Right kidney (tissue), 9 donors: ENCODE measurements at places on chromosomes 2 and 18.
A peak's percentile ranks its signal among the peaks of the same experiment; 100 is the strongest.

DNA sequence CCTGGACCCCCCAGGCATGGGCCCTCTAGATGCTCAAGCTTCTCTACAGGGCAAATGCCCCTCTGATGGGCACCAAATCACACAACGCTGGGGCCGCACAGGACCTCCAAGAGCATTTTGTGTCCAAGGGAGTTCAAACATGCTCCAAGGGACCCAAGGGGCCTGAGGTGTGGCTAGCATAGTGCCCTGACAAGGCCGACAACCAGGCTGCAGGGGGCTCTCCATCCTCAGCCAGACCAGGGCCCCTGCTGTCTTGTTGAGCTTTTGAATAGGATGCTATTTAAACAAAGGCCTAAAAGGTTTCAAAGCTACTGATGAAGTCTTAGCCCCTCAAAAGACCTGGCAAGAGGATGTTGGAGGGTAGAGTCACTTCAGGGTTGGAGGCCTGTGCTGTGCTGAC is 33.1 kb downstream of the EN1 start:
- DNase-seq, result no peak

DNA sequence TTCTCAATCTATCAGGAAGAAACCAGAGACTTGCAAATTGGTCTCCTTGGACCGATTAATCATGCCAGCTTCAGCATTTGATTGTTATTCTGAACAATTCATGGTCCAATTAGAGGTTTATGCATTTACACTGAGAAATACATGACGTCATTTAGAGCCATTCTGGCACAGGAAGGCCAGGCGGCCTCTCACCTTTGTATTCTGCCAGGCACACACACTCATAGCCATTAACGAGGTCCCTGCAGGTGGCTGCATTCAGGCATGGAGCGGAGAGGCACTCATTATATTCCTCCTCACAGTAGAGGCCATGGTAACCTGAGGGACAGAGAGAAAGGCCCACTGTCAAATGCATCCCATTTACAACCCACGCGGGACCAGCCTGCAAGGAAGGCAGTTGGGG is 146.8 kb upstream of the PID1 start:
- no peak for DNase-seq

DNA sequence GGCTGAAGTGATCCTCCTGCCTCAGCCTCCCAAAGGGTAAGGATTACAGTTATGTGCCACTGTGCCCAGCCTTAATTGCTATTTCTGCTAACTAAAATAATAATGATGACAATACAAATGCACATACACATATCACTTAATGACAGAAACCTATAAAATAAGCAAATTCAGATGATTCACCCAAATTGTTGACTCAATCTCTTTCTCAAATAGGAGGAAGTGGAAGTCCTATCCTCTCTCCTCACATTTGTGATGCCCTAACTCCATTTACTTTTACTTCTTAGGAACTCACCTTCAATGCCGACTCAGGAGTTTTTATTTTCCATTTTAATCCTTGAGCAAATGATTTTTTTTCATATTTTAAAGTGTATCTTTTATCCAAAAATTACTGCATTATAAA is 24.5 kb upstream of the RAPH1 start:
- no peak for DNase-seq

GRCh38 chr18:43777636-43778304 is 500.5 kb upstream of the SYT4 start:
- DNase-seq, result no peak

GRCh38 chr2:157940024-157940423 is 63.9 kb upstream of the ACVR1 start:
- DNase-seq, result no peak

GRCh38 chr2:24843330-24843860 is 50.2 kb downstream of the CENPO start:
- DNase-seq, result no peak

- DNase-seq, result no peak
Measured at GRCh38 chr2:72961853-72962468, 44.6 kb downstream of the EMX1 start.

DNA sequence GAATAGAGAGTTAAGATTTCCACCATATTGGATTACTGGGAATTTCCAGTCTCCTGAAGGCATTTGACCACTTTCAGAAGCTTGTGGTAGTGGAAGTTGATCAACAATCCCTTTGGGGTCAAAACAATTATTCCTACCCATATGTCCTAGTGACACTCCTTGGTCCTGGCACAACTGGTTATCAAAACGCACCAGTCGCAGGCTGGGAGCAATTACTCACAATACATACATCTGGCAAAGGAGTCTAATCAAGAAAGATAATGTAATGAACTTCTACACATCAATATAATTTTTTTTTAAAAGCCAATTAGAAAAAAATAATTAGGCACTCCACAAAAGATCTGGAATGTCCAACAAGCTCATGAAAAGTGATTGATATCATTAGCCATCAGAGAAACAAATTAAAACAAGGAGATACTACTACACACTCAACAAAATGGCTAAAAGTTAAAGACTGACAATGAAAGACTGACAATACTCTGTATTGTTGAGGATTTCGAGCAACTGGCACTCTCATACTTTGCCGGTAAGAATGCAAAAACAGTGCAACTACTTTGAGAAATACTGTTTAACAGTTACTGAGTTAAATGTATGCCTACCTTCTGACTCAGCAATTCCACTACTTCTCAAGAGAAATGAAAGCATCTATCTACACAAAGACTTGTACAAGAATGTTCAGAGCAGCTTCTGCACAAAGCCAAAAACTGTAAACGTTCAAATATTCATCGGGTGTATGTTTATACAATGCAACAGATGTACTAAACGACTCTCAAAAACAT is 2.0 kb downstream of the INO80C start:
- DNase-seq, result no peak

GRCh38 chr2:106565599-106565998 is 78.4 kb downstream of the CD8B2 start:
- DNase-seq, result no peak

GRCh38 chr2:43057026-43057741 is 169.2 kb downstream of the ZFP36L2 start:
- DNase-seq, result no peak

- DNase-seq, result no peak
Measured at GRCh38 chr2:65686928-65687521, 254.6 kb upstream of the SPRED2 start.

DNA sequence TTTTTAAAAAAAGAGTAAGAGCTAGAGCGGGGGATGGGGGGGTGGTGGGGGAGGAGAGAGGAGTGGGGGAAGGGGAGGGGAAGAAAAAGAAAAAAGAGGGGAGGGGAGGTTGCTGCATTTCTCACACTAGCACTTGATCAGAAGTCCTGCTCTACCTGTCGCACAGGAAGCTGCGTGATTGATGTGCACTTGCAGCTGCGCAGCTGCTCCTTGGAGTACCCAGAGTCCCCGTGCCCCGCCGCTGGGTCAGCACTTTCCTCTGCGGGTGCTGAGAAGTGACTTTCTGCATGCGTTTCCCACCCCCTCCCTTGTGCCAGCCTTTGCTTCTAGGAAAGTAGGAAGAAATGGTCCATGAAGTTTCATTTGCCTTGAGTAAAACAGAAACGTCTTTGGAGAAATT is 297.3 kb downstream of the ETAA1 start:
- DNase-seq, result peak; percentile 48

DNA sequence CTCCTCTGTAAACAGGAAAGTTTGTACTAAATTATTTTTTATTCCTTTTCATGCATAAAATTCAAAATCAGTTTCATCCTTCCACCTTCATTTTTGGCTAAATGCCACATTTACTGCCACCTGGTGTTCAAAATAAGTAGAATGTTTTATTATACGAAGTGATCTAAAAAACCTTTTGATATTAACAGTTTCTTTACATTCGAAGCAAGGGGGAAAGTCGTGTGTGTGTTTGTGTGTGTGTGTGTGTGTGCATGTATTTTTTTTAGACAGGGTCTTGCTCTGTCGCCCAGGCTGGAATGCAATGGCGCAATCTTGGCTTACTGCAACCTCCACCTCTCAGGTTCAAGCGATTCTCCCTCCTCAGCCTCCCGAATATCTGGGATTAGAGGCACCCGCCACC is 9.0 kb upstream of the SCN9A start:
- DNase-seq, result no peak

GRCh38 chr2:20660506-20661420 is 6.2 kb upstream of the GDF7 start:
- no peak for DNase-seq

DNA sequence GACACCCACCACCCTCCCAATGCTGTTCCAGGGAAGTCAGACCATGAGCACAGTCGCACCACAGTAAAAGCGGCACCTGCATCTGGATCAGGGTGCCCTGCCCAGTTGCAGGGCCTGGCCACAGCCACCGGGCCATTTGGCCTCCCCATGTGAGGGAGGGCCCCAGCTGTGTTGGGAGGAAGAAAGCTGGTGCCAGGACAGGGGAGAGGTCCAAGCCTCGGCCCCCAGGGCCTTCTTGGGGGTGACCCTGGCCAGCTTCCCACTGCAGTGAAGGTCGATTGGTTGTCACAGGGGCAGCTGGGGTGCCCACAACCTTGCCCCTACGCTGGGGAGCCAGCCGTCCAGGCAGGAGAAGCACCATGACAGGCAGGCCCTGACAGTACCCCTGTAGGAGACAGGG is 183.2 kb upstream of the RAB6C start:
- DNase-seq, result no peak

DNA sequence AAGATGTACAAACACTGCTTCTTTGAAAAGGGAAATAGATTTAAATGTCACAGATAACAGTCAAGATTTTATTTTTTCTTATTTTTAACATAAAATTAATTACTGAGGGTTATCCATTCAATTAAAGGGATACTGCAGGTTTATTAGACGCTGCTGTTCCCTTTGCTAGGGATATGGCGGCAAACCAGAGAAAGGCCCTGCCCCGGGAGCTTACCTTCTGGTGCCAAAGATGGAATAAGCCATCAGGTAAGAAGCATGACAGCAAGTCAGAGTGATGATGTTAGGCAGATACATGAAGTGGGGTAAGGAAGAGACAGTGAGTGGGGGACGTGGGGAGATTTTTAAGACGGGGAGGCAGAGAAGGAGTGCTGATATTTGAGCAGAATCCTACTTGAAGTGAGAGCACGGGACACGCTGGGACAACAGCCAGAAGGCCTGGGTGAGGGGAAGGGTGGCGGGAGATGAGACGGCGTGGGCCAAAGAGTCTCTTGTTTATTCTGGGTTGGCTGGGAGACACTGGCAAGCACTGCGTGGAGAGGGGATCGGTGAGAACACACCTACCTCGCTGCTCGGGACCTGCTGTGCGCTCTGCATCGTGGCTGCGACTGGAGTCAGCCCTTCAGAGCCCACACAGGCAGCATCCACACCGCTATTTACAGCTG is 250.5 kb upstream of the TMEM200C start:
- DNase-seq, result no peak

DNA sequence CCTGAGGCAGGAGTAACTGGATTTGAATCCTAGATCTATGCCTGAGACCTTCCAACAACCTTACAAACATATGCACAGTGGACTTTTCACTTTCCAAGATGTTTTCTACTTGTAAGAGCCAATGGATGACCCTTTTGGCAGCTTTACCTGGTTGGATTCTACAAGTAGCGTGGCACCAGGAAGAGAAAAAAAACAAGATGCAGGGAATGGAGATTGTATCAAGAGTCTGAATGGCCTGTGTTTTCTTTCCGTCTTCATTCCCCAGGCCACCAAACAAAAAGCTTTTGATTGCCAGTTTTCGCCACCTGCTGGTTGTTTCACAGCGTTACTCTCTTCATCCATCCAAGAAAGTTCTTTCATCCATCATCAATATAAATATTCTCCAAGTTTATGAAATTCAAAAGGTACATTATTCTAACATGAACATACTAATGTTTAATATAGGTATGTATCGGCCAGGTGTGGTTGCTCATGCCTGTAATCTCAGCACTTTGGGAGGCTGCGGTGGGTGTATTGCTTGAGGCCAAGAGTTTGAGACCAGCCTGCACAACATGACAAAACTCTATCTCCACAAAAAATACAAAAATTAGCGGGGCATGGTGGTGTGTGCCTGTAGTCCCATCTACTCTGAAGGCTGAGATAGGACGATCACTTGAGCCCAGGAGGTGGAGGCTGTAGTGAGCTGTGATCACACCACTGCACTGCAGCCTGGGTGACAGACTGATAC is 3.5 kb upstream of the BCL2 start:
- no peak for DNase-seq

GRCh38 chr2:145415151-145415550 is 895.2 kb upstream of the ZEB2 start:
- DNase-seq, result no peak

DNA sequence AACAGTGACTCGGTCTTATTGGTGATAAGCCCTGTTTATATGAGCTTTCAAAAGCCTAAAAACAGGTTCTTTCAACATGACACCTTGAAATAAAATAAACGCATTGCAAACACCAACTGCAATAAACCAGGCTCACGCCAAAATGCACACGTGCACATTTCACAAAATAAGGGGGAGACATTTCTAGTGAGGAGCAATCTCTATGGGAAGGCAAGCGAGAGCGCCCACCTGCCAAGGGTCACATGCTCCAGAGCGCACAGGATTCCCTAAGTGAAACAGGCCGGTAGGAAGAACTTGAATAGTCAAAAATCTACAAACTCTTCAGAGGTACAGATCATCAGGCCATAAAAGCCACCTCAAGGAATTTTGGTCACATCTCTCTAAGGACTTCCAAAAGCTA is 1.9 kb downstream of the PID1 start:
- DNase-seq, result no peak

- no peak for DNase-seq
Measured at GRCh38 chr2:122748552-122749011, 993.1 kb downstream of the TSN start.

DNA sequence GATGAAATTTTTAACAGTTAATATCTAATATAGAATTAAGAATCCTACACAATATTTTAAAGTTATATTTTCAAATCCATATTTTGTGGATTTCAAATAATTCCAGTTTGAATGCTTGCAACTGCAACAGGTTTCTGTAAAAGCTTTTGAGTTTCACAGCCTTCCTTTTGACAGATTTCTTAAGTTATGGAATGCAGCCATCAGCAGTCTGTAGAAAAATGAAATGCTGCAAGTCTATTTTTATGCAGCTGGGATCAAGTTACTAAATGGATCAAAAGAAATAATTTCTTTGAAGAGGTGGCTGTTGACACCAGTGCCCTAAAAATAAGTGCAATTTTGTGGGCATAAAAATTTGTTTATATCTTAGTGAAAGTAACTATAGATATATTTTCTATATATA is 657.2 kb downstream of the NRXN1 start:
- no peak for DNase-seq

GRCh38 chr2:16608661-16609643 is 56.7 kb downstream of the CYRIA start:
- DNase-seq, result peak; percentile 90

DNA sequence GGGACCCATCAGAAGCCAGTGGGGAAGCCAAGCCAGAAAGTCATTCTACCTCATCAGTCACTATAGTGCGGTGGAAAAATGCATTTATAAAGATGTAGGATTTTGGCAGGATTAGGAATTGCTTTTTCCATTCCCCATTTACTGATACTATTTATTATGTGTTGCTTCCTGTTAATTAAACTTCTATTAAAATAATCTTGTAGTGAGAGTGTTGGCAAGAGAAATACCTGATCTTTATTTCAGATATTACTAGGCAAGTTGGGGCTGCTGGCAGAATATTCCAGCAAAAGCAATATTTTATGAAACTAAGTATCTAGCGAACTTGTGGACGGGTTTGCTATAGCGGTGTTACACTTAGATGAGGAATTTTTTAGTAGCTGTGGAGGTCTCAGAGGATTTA is 23.9 kb upstream of the CDC42EP3 start:
- DNase-seq, result no peak
